Fibroblast of mammary gland (primary cell): ENCODE measurements at places on chromosomes 1 and 21.

DNA sequence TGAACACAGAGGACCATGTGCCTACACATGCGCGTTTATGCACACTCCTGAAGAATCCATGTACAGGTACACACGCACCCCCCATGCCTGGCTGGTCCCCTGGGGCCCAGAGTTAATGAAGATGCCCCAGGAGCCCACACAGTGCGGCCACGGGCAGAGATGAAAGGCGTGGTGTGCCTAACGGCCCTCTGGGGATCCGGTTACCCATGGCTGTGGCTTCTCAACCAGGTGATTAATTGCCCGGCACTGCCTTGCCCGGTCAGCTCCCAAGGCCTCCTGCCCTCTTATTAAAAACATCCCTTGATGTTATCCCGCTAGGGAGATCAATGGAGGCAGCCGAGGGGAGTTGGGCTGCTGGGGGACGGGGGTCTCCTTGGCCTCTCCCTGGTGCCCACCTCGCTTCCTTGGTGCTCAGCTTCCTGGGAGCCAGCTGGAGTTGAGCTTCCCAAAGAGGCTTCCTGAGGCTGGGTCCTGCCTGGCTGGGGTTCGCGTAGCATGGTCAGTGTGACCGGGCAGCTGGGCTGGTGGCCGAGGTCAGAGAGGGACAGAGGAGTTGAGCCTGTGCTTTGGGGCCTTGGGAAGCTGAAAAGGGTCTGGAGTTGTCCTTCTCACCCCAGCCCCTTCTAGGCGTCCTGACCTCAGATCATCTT is 75.0 kb upstream of the WNT4 start:
- no peak for DNase-seq

DNA sequence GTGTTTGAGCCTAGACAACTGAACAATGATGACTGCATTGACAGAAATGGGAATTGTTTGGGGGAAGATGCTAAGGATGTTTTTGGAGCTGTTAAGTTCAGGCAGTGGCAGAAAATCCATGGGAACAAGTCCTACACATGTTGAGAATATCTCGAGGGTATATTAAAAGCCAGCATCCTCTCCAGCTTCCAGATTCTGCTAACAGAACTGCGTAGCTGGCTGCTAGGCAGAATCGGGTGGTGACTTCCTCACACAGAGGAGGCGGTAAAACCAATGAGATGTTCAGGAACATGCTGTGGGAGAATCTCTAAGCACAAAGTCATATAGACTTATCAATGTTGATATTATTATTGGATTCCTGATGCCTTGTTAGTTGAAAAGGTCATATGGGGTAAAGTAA is 14.8 kb downstream of the FAM163A start:
- no peak for DNase-seq

DNA sequence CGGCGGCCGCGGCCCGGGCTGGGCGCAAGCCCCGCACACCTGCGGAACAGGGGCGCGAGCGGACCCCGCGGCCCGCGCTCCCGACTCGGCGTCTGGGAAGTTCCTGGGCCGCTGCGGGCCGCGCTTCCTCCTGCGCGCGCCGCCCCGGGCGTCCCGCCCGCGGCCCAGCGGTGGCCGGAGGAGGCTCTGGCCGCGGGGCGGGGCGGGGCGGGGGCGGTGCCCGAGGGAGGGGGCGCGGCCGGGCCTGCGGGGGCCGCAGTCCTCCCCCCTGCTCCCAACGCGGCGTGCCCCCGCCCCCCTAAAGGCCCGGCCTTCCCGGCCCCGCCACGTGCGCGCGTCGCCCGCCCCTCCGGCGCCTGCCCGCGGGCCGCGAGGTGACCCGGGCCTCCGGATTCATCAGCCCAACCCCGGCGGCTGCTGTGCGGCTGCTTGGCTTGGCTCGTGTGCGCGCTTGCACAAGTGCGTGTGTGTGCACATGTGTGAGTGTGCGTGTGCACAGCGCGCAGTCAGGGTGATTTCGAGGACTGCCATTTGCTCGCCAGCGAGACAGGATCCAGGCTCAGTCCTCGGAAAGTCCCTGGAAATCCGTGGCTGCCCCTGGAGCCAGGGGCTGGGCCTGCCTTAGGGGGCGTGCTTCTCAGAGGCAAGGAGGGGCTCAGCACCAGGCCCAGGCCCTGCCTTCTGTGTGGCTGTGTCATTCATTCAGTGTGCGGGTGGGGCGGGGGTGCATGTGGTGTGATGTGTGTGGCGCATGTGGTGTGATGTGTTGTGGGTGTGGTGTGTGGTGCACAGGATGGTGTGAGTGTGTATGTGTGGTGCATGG is at the start of gene C2CD2:
Gene C2CD2, minus strand, starts transcription at position 188 of the 823 bp plus-strand sequence. CDS start 370 bp downstream, outside the sequence.
- peak; percentile 70 for DNase-seq

DNA sequence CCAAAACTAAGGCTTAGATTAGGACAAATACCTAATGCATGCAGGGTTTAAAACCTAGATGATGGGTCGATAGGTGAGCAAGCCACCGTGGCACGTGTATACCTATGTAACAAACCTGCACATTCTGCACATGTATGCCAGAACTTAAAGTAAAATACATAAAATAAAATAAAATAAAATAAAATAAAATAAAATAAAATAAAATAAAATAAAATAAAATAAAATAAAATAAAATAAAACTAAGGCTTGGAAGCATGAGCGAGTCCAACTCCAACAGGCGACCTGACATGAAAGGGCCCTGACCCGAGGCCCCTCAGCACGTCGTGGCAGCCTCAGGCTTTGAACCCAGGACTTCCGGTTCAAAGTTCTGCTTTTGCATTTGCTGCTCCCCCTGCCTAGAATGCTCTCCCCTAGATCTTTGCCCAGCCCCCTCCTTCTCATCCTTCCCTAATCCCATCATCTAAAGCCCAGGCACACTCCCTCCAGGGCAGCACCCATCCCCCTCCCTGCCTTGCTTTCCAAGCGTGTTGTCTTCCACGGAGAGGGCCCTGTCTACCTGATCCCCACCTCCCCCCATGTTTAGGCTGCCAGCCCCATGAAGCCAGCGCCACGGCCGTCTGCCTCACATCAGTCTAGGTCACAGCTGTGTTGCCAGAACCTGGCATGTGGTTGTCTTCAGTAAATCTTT is 64.3 kb downstream of the TAS1R2 start:
- DNase-seq: no peak

DNA sequence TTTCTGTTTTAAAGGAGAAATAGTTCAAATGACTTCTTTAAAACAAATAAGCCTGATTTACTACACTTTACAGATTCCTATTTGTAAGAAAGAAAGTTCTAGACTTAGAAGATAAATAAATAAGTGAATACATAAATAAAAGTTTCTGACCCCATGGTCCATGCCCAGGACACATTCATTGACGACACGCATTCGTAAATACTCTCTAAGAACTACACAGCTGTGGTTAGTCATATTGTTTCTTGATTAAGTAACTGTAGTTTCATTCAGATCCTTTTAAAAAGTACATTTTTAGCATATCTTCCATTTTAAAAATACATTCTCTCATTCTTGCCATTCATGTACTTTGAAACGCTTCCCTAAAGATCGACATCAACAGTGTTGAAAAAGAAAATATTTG is 497.4 kb downstream of the SETD4 start:
- DNase-seq: peak; percentile 64

DNA sequence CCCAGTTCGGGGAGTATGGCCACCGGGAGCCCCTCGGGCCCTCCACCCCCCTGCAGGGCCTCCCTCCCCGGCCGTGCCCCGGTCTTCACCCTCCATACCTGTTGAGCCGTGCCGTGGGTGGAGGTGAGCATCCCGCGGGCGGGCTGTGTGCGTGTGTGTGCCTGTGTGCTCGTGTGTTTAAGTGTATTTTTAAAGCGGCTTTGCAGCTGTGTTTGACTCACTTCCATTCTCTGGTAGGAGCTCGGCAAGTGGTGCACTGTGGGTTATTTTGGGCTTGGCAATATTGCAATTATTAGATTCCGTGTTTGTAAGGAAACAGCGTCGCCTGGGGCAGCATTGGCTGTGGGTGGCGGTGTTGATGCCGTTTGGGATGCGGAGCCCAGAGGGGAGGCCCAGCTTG is 20.3 kb upstream of the PLCH2 start:
- peak; percentile 15 for DNase-seq

DNA sequence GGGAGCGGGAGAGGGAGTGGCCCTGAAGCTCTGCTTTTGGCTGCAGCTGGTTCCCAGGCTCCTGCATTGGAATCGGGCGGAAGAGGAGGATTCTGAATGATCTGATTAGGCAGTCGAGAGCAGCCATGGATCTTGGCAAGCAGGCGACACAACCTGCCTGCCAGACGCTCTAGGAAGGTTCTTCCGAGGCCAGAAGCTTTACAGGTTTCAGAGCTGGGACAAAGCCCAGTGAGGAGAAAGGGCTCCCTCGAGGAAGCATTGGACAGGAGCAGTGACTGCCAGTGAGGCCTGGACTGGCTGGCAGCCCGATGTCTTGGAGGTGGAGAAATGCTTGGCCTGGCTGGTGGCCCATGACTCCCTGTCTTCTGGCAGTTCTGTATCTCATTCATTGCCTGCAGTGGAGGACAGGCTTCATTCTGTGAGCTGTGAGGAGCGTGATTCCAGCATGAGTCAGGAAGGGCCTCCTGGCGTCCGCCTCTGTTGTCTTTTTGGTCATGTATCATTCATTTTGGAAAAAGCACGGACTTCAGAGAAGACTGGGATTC is 132.7 kb upstream of the IPO9 start:
- peak; percentile 98 for DNase-seq

- DNase-seq: peak; percentile 95
Observed at GRCh38 chr1:180131510-180131909, 23.2 kb upstream of the QSOX1 start.

DNA sequence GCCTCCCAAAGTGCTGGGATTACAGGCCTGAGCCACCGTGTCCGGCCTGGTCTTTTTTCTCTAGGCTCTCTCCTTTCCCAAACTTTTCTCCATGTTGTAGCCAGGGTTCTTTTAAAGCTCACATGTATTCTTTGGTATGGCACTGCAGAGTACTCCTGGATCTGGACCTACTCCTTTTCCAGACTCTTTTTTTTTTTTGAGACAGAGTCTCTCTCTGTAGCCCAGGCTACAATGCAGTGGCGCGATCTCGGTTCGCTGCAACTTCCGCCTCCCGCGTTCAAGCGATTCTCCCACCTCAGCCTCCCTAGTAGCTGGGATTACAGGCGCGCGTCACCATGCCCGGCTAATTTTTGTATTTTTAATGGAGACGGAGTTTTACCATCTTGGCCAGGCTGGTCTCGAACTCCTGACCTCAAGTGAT is 602 bp upstream of the MED18 start:
- DNase-seq: no peak

DNA sequence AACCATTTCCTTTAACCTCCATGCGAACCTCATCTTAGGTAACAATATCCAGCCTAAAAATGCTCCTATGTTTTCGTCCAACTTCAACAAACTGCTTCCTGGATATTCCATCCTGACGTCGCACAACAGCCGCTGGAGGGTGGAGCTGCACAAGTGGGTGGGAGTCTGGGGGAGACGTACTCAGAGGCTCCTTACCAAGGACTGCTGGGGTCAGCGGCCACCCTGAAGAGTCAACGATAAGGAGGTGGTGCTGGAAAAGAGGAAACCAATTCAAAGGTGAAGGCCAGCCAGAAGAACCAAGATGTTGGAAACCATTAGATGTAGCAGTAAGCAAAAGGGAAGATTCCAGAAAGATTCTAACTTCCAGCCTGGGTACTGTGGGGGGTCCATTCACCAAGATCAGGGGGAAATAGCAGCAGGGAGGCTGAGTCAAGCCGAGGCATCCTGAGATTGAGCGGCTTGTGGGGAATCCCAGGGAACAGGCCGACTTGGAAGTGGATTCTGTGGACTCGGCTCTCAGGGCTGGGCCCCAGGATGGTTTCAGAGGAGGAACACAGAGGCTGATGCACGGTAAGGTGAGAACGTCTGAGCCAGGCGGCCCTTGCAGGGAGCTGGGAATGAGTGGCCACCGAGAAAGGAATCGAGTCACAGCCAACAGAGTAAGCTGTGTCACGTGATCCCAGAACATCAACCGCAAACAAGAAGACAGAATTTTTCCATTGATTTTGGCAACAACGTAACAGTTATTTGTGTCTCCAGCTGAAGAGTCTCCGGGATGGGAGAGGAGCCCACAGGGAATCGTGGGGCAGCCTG is 375.7 kb downstream of the NPHP4 start:
- no peak for DNase-seq

GRCh38 chr21:25329227-25329825 is 278.0 kb downstream of the MRPL39 start:
- DNase-seq: peak; percentile 93

GRCh38 chr1:44723496-44724295 is 7.3 kb downstream of the RNU5D-1 start:
- no peak for DNase-seq

DNA sequence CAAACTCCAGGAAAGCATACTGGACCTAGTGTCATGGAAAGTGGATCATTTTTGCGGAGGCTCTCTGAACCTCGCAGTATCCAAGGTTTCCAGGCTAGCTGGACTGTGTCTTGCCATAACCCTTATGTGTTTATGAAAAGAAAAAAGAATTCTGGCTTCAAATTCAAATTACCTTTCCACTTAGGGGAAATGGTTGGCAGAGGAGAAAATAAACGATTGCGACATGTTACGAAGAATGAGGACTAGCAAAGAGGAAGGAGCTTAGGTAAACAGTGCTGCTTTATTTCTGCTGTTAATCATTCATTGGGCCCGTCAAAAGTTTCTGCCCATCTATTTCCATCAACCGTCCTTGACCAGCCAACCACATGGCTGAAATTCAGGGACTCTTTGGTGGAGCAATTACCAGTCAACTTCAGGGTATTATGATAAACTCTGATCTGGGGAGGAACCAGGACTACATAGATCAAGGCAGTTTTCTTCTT is at the start of gene C4BPA:
Gene C4BPA, plus strand, starts transcription at position 342 of the 482 bp plus-strand sequence. CDS start 8,793 bp downstream, outside the sequence.
- DNase-seq: no peak

DNA sequence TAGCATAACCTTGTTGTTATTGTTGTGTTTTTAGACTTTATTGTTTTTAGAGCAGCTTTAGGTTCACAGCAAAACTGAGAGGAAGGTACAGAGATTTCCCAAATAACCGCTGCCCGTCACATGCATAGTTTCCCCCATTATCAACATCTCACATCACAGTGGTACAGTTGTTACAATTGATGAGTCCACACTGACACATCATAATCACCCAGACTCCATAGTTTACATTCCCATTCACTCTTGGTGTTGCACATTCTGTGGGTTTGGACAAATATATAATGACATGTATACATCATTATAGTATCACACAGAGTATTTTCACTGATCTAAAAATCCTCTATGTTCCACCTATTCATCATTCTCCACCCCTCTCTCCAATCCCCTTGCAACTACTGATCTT is 25.9 kb upstream of the TOR3A start:
- DNase-seq: no peak

- DNase-seq: no peak
Observed at GRCh38 chr1:180488661-180489060, 13.7 kb downstream of the ACBD6 start.

DNA sequence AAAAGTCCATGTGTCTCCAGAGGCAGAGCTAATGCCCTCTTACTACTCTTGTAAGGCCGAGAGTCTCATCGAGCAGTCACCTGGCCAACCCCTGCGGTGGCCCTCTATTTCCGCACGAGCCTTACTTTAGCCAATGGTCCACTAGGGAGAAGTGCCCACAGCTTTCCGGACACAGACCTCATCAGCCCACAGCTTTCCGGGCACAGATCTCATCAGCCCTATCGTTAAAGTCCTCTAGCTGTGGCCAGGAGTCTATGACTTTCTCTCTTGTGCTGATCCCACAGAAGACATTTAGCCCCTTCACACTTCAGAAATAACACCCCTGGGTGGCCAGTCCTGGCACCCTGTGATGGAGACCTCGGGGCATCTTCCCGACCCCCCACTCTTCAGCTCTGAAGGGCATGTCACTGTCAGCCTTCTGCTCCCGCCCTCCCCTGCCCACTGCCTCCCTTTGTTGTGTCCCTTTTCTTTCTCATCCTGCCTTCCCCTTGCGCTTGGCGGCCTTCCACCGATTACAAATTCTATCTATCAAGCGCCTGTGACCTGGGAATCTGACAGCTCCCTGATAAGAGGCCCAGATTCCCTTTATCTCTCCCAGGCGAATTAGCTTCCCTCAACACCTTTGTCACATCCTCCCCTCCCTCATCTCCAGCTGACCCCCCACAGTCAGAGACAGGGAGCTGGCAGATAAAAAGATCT is 161.0 kb downstream of the PLXNA2 start:
- no peak for DNase-seq
